ENCODE measurements at places on chromosomes 6 and 20.

- DNase-seq, result no peak
Observed at GRCh38 chr6:148563066-148563465, 183.8 kb upstream of the UST start.

- DNase-seq, result no peak
Observed at GRCh38 chr6:169832247-169832948, 81.0 kb downstream of the ERMARD start.

DNA sequence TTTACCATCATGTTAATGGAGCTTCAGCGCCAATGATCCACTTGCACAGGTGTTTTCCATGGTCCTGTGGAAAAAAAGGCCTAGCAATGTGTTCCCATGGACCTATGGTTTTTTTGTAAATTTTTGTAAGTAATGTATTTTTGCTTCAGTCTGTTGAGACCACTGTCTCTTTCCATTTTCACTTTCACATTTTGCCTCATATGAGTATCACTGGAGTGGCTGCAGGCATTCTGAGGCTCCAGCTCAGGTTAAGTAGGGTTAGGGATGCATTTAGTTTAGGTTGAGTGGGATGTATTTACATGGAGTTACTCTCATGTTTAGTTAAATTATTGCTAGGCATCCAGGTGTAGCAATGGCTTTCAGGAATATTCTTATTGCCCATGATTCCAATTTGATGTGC is 19.2 kb upstream of the LMBRD1 start:
- DNase-seq, result no peak

GRCh38 chr6:136520517-136520916 is 29.7 kb downstream of the MAP7 start:
- no peak for DNase-seq

- DNase-seq, result no peak
Observed at GRCh38 chr6:148323344-148323743, 19.3 kb upstream of the SASH1 start.

GRCh38 chr6:157432231-157432891 is 51.4 kb downstream of the ZDHHC14 start:
- no peak for DNase-seq

DNA sequence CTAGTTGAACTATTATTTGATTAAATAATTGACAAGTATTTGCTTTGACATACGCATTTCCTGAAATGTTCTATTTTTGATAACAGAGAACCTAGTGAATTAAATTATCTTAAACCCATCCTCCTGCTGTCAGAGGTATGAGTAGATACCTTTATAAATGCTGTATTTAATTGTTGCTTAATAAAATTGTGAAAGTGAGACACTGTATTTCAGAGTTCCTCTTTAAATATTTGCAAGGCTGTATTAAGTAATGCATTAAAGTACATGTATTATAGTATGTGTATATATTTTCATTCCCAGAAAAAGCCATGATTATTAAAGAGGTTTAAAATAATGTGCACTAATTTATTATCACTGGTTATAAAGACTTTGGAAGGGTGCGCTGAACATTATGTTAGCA is 483.8 kb downstream of the TFAP2B start:
- DNase-seq, result no peak

DNA sequence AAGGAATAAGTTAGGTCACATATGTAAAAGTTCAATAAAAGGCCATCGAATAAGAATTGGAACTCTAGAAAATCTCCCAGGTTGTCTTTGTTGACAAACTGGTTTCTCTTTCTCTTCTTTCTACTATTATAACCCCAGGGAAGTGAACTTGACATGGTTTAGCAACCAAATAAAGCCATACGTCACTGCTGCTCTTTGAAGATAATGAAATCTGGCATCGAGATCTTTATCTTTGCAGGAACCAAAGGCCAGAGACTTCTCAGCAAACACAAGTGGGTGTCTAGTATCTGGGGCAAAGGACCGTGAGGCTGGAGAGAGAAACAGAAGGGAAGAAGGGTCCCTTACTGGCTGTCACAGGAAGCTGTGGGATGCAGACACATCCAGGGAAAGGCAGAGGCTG is 286.7 kb upstream of the CDYL start:
- no peak for DNase-seq

GRCh38 chr6:81575442-81575841 is 177.0 kb downstream of the TENT5A start:
- no peak for DNase-seq

GRCh38 chr6:165167311-165167710 is 142.1 kb downstream of the C6orf118 start:
- DNase-seq, result no peak

GRCh38 chr6:7424967-7425807 is 35.6 kb downstream of the RIOK1 start:
- DNase-seq, result peak; percentile 42

GRCh38 chr20:64133951-64134407 is 26.6 kb upstream of the NPBWR2 start:
- no peak for DNase-seq

GRCh38 chr6:170036916-170037315 is 254.0 kb downstream of the DLL1 start:
- DNase-seq, result no peak

- no peak for DNase-seq
Observed at GRCh38 chr6:71334768-71335167, 46.2 kb downstream of the OGFRL1 start.

GRCh38 chr6:161279677-161280415 is 6.0 kb upstream of the AGPAT4 start:
- DNase-seq, result no peak

DNA sequence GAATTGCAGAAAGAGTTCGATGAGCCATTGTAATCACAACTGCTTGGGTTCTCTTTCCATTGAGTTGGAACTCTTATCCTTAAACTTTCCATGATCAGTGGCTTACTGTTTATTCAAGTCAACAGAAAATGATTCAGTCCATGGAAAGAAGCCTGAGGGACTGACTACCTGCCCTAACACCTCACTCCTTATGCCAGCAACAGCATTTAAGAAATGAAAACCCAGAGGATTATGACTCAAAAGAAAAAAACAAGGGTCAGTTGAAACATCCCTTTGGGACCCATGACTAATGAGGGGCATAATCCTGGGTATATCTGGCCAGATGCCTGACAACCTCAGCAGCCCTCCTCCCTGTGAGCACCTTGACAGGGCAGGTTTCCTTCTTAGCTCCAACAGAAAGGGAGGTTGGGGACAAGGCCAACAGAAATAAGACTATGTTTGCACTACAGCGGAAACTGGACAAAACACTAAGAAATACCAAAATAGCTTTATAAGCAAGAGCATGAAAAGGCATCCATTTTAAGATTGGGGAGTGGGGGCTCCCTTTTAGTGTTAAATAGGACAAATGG is 106.7 kb downstream of the MAP3K5 start:
- DNase-seq, result no peak

- no peak for DNase-seq
Observed at GRCh38 chr6:29723666-29724588, 693 bp downstream of the HLA-F start.

- no peak for DNase-seq
Observed at GRCh38 chr6:170021579-170021978, 269.3 kb downstream of the DLL1 start.

DNA sequence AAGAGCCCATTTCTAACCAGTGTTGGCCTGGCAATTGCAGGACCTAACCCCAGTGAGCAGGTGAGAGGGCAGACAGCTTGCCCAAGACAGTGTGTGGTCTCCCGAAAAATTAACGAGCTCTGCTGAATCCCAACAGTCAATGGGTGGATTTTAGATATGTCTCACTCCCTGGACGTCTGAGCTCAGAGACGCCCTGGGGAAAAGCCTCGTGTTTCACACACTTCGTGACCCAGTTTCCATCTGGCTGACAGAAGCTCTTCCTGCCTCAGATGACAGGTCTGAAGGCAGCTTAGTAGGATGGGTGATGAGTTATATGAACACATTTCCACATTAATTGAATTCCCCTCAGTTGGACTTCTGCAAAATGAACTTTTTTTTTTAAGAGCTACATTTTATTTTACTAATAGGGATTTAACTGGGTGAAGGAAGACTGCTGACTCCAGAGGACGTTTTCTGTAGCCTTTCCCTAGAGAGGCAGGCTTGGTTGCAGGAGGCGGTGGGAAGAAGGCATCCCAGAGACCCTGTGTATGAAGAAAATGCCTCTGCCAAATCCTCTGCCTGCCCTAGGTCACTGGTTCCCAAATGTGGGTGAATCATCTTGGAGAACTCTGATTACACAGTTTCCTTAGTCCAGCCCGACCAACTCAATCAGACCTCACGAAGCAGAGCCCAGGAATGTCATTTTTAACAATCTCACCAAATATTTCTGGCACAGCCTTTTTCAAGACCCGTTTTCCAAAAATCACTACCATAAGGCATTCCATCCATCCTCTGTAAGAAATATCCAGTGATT is 71.7 kb upstream of the LY86 start:
- DNase-seq, result no peak

DNA sequence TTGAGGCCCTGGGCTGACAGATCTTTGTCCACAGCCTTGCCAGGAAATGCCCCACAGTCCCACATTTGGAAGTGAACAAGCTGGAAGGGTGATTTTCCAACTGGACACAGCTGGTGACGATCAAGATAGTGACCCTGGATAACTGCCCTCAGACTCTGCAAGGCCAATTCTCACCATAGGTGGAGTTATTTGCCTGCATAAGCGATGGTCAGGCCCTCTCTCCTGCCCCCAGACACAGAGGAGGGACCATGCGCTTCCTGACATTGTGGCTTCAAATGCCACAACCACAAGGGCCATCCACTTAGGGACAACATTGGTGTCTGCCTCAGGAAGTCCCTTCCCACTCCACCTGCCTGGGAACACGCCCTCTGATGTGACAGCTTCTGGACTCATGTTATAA is 96.0 kb downstream of the JPH2 start:
- DNase-seq, result no peak

DNA sequence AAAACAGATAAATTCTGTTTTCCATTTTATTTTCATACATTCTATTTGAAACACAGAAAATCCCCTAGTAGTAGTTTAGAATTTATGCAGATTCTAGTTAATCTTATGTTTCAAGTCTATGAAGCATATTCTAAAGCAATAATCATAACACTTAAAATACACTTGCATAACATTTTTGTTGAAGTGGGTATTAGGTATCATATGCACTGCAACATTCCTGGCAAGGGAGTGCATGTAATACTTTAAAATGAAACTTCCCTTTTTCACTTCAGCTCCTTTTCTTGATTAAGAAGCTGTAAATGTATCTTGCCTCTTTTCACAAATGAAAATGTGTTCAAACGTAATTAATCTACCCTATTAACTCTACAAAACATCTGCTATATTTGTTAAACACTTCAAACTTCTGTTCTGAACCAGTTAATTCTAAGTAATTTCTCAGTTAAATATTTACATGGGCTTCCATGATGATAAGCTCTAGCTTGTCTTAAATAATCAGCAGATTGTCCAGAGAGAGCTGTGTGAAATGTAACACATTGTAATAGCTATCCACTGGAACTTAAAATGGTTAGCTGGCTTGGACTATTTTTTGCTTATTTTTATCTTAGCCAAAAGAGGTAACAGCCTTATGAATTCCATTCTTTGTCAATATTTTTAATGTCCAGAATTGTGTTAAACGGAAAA is 192.8 kb downstream of the COL19A1 start:
- DNase-seq, result no peak
